ENCODE measurements at places on chromosomes 7 and 10.

- peak; percentile 43 for DNase-seq
Observed at GRCh38 chr7:6026011-6026819, 5.0 kb upstream of the ANKRD61 start.

DNA sequence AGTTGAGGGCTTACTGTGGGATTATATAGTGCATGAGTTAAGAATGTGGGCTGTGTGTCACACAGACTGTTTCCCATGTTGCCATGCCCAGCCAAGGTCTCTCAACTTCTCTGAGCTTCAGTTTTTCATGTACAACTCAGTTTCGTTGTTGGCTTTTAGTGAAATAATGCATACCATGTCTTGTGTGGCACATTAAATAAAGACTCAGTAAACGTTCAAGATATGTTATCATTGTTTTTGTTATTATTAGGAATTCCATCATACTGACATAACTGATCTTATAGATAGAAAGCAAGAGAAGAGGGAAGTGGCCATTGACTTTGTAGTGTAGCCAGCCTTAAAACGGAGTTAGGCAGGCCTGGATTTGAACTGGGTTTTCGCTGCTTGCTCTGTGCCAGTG, 2.9 kb downstream of the CDK14 start:
- no peak for DNase-seq

DNA sequence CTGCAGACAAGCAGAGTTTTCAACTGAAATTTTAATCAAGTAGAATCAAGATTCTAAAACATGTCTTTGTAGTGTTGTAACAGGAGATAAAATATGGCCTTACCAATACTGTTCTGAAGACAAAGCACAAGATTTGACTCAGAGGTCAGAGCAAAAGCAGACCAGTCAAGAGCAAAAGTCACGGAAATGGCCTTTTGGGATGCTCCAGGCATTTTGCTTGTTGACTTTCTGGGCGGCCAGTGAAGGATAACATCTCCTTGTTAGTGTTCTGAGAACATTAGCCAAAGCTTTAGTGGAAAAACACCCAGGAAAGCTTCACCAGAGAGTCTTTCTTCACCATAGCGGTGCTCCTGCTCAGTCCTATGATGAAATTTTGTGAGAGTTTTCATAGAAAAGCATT, 590.6 kb downstream of the ARL4A start:
- DNase-seq = no peak

- no peak for DNase-seq
Observed at GRCh38 chr7:24899905-24900304, 80.1 kb downstream of the OSBPL3 start.

- no peak for DNase-seq
Observed at GRCh38 chr10:7789390-7789789, 1.4 kb downstream of the ATP5F1C start.

DNA sequence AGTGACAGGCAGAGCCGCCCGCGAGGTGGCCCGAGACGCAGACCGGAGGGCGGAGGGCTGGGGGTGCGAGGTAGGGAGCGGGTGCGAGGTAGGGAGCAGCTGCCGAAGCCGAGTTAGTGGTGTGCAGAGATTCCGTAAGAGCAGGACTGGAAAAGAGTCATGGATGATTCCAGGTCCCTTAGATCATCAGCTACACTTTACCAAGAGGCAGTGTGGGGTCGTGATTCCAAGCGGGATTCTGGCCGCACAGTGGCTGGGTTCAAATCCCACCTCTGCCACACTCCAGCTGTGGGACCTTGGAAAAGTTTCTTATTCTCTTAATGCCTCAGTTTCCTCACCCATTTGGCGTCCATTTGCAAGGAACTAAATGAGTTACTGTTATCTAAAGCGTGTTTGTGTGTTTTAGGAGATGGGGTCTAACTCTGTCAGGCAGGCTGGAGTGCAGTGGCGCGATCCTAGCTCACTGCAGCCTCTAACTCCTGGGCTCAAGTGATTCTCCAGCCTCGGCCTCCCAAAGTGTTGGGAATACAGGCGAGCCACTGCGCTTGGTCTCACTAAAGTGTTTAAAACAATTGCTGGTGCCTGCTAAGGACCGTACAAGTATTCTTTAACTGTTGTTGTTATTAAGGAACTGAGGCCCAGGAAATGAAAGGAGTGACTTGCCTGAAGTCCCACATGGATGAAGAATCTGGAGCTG, 1.1 kb downstream of the NDUFB2 start:
- DNase-seq = no peak

- DNase-seq = no peak
Observed at GRCh38 chr7:218896-219580, 26.7 kb downstream of the FAM20C start.

DNA sequence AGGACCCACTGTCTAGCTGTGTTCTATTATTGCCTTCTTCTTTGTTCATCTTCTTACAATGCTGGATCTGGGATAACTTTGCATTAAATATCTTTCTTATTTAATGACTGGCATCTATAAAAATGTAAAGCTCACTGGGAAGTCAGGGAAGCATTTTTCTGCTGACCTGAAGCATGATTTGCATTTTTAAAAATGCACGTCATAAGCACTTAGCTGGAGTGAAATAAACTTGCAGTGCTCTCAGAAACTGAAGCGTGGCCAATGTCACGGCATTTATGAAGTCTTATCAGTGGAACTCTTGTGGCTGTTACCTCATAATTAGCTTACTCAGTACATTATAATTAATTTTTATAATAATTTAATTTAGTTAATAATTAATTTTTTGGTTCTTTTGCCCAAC, 59.1 kb downstream of the FRMD4A start:
- no peak for DNase-seq

DNA sequence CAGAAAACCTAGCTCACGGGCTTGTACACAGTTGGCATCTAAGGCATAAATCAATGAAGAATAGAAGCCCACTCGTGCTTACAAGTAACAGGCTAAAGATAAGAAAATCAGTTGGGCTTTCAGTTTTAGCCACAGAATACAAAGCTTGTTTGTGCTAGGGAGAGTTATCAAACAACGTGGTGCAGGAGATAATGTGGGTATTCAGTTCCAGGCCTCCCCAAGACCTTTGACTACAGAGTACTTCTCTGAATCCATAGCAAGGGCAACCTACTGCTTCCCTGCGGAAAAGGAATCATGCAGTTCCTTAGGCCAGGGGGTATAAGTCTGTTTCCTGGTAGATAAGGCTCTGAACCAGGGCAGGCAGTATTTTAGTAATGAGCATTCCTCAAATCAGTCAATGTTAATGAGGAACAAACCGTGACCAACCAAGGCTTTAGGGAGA, 219.5 kb upstream of the CSTF2T start:
- no peak for DNase-seq

DNA sequence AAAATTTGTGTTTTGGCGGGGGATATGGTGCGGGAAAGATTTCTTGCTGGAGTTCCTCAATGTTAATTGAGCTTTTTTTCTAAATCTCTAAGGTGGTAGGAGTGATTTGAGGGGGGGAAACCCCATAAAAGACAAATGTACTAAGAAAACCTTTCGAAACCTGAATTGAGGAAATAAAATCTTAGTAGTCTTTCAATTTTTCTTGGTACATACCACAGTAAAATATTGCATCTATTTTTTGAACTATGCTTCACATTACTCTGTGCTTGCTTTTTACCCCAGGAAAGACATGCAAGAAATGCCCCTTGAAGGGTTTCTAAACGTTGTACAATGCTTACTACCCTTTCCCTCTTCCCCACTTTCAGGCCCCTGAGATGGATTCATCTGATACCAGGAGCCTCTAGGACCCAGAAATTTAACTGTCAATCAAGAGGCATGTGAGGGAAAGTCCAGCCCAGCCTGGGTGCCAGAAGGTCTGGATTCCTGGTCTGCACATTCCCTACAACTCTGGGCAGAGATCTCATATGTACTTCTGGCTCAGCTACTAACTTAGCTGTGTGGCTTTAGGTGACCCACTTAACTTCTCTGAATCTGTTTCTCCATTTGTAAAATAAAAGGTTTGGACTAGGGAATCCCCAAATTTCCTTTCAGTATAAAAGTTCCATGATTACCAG, 5.8 kb upstream of the PDCD4 start:
- no peak for DNase-seq

- DNase-seq = no peak
Observed at GRCh38 chr10:33706191-33706590, 371.7 kb upstream of the NRP1 start.

GRCh38 chr10:3220853-3221252, 48.3 kb upstream of the PITRM1 start:
- DNase-seq = no peak

DNA sequence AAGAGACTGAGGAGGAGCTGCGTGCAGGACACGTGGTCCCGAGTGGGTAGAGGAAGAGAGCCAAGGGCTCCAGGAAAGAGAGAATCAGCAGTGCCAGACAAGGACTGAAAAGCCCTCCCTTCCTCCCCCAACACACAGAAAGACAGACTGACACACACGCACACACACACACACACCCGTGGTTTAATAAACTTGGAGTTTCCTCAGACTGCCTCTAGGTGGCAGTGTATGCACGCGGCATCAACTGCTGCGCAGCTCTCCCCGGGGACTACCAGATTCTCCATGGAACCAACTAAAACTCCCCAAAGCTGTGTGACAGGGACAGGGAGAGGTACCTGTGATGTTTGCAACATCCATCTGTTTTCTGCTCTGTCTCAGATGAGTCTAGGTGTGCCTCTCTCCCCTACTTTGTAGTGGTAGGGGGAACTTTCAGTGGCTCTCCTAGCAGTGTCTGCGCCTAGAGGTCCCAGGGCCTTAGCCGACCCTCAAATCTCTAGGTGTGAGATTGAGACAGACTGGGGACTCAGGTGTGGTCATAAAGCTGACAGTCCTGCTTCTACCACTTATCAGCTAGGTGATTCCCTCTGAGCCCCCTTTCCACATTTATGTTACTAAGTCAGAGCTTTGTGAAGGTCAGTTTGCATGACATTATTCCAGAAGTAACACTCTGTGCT, 9.3 kb upstream of the TSPAN14 start:
- DNase-seq = peak; percentile 51

DNA sequence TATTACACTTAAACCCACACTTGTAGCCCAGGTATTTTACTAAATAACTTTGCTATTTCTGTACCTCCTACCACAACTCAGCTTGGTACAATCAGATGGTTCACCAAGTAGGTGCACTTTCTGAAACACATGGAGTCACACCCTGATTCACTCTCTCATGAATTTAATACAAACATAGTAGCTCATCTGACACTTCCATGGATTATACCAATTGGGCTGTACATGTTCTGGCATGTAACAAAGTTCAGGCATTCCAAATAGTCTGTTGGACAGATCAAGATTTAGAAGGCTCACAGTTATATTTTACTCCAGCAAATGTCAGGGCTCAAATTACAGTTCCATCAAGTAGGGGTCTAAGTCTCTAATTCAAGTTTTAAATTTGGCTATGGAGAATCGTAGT, 62.2 kb upstream of the RNF148 start:
- DNase-seq = no peak

DNA sequence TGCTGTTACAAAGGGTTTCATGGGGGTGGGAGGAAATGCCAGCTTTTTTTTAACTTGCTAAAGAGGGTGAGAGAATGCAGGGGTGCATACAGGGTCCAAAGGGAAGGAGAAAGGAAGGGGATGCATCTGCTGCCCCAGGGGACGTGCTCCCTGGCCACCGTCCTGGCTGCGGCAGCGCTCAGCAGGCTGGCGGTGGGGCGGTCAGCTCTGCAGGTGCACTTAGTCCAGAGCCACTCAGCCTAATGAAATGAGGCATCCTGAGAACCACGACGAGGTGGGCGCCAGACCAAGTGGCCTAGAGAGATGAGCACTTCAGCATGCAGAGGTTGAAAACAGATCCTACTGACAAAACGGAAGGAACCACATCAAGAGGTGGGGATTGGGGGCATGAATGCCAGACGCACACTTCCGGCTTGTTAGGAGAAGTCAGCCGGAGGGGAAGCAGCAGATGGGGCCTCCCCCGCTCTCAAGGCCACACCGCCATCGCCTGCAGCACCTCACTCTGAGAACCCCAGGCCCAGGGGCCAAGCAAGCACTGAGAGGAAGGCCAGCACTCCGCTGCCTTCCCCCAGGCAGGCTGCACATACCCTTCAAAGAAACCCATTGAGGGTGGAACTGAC, 94.5 kb downstream of the MAD1L1 start:
- DNase-seq = no peak

- no peak for DNase-seq
Observed at GRCh38 chr10:70578371-70578947, 24.1 kb downstream of the PRF1 start.

DNA sequence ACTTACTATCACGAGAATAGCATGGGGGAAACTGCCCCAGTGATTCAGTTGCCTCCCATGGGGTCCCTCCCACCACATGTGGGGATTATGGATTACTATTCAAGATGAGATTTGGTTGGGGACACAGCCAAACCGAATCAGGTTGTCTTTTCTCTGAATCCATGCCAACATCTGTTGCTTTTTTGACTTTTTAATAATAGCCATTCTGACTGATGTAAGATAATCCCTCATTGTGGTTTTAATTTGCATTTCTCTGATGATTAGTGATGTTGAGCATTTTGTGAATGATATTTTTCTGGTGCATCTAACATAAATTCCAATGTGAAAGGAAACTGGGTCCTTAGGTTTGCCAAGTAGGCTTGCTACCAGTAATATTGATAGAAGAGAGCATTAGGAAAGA, 69.0 kb upstream of the ARHGAP21 start:
- DNase-seq = no peak

DNA sequence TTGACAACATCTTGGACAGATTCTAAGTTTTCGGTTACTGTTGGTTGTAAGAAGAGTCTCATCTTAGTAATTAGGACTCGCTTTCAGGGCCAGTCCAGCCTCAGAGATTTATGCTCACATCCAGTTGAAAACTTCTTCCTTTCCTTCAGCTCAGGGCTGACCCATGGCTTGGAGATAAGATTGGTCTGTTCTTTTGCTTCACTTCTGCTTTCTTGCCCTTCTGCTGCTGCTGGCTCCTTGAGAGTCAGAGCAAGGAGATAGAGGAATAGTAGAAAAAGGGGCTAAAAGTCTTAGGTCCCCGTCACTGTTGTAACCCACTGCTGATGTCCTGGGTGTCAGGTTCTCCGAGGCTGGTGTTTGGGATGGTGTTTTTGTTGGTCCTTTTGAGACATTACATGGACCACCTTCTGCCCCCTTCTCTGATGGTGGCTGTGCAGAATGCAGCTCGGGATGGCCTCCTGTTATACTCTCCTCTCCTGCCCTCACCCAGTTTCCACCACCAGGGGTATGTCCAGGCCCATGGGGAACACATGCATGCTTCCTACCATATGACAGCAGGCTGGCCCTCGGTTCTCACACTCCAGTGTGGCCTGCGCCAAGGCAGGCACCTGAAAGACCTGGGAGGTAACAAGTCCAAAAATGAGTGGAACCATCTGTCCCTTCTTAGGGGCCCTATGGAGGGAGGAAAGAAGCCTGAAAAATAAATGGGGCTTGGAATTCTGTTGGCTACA, 67.8 kb upstream of the PCBD1 start:
- DNase-seq = no peak

DNA sequence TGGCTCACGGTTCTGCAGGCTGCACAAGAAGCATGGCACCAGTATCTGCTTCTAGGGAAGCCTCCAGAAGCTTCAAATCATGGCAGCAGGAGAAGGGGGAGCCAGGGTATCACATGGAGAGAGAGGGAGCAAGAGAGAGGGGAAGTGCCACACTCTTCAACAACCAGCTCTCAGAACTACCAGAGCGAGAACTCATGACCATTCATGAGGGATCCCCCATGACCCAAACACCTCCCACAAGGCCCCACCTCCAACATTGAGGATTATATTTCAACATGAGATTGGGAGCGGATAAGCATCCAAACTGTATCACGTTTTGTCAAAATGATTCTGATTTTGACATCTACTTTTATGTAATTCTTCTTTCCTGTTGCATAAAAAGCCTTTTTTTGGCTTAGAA, 38.5 kb downstream of the CREM start:
- no peak for DNase-seq

- DNase-seq = no peak
Observed at GRCh38 chr10:47364366-47364765, 16.2 kb downstream of the RBP3 start.

- DNase-seq = no peak
Observed at GRCh38 chr10:63767138-63767801, 246.1 kb downstream of the REEP3 start.
